ENCODE measurements at places on chromosomes 11 and 22.

GRCh38 chr11:55503449-55503848, 50.8 kb upstream of the OR4C15 start:
- no peak for DNase-seq

DNA sequence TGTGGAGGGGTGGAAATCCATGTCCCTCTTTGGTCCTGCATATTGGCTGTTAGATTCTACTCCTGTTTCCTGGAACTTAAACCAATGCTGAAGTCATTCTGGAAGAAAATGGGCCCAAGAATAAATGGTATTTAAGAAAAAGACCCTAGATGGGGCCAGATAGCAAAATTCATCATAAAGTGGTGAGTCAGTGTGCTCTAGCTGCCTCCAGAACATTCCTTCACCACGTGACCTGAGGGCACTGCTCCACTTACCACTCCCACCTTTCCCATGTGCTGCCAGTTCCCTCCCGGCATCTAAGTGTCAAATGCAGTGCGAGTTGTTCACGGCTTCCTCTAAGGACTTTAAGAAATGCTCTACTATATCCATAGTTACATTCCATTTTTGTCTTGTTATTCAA, 30.9 kb upstream of the NAP1L4 start:
- no peak for DNase-seq

GRCh38 chr22:39809772-39810557, 83.6 kb downstream of the ENTHD1 start:
- DNase-seq, result no peak

- DNase-seq, result no peak
Measured at GRCh38 chr11:109037856-109038780, 373.2 kb downstream of the DDX10 start.

- DNase-seq, result peak; percentile 79
Measured at GRCh38 chr22:22928666-22929380, 41.2 kb downstream of the IGLL5 start.

GRCh38 chr22:36930041-36930935, 16.9 kb downstream of the CSF2RB start:
- peak; percentile 38 for DNase-seq

DNA sequence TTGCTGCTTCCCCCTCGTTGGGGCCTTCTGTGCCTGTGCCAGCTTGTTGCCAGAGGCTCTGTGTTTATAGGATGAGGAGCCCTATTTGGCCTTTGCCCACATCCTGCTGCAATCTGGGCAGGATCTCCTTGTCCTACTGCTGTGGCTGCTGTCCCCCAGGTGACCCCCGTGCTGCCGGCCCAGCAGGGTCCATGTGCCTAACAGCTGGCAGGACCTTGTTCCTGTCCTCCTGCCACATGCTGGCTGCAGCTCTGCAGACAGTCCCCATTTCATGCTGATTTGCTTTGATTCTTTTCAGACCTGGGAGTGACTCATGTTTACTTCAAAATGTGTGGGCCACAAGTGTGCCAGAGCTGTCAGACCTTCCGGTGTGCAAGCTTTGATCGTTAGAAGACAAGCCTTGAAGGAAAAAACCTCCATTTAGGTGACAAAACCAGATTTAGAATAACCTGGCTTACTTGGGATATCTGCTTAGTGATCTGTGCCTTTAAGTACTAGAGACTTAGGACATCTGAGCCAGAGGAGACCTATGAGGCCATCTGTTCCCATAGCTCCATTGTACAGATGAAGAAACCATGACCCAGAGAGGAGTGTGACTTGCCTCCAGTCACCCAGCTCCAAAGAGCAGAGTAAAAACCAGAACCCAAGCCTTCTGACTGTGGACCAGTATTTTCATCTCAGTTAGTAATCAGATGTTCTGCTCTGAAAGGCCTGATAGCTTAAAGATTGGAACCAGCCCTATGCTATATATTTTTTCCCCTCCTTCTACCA, 11.1 kb downstream of the NAV2 start:
- no peak for DNase-seq

GRCh38 chr11:83303316-83303715, 17.1 kb upstream of the CCDC90B start:
- no peak for DNase-seq

GRCh38 chr11:71964641-71965040, 34.1 kb upstream of the IL18BP start:
- DNase-seq, result no peak
